ENCODE measurements at places on chromosomes 6 and 20.

GRCh38 chr20:34515484-34516246 lies 557 bp upstream of the DYNLRB1 start:
- peak; percentile 63 for DNase-seq

DNA sequence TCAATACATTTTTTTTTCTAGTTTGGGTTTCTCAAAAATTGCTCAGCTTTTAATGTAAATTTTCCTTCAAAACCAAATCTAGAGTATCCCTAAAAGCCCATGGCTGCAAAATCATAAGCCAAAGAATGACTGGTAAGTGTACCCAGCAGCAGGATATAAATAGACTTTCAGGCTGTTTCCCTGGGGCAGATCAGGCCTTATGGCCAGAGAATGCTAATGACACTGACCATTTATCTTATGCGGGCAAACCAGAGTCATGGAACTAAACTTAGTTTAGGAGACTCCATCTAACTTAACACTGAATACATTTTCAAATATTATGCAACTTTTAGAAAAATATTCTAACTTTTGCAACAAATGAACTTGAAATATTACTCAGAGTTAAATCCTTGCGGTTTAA lies 7.4 kb downstream of the OSER1 start:
- DNase-seq = no peak

DNA sequence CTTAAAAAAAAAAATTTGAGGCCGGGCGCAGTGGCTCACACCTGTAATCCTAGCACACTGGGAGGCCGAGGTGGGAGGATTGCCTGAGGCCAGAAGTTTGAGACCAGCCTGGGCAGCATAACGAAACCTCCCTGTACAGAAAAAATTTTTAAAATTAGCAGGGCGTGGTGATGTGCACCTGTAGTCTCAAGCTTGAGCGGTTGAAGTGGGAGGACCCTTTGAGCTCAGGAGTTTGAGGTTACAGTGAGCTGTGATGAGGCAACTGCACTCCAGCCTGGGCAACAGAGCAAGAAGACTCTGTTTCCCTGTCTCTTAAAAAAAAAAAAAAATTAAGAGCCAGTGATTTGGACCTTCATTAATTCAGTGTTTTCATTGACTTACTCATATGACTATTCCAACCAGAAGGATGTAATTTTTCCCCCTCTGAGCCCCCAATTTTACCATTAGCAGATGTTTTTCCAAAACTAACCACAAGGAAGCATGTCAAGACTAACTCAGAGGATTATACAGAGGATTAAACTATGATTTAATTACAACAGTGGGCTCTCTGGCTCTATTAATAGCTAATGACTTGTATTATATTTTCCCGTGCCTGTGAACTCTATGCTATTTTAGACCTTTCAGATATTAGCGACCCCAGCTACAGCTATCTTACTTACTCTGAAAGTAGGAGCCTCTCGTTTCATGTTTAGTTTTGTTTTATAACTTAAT lies 75.1 kb downstream of the ARID1B start:
- DNase-seq = no peak

DNA sequence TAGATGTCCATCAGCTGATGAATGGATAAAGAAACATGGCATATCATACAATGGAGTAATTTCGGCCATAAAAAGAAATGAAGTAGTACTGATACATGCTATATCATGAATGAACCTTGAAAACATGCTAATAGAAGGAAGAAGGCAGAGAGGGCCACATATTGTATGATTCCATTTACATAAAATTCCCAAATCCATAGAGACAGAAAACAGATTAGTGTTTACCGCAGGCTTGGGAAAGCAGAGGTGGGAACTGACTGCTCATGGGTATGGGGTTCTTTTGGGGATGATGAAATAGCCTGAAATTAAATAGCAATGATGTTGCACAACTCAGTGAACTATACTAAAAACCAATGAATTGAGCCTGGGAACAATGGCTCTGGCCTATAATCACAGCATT lies 58.3 kb downstream of the SERAC1 start:
- no peak for DNase-seq

- no peak for DNase-seq
Measured at GRCh38 chr6:29489286-29489685, 1.5 kb upstream of the MAS1L start.

GRCh38 chr6:12903246-12903645 lies 186.7 kb downstream of the PHACTR1 start:
- DNase-seq = no peak

GRCh38 chr6:92864966-92865555 lies 554.3 kb downstream of the EPHA7 start:
- DNase-seq = no peak

- DNase-seq = no peak
Measured at GRCh38 chr6:48766349-48766748, 655.4 kb upstream of the PTCHD4 start.

- no peak for DNase-seq
Measured at GRCh38 chr20:41054070-41054846, 25.6 kb downstream of the TOP1 start.

DNA sequence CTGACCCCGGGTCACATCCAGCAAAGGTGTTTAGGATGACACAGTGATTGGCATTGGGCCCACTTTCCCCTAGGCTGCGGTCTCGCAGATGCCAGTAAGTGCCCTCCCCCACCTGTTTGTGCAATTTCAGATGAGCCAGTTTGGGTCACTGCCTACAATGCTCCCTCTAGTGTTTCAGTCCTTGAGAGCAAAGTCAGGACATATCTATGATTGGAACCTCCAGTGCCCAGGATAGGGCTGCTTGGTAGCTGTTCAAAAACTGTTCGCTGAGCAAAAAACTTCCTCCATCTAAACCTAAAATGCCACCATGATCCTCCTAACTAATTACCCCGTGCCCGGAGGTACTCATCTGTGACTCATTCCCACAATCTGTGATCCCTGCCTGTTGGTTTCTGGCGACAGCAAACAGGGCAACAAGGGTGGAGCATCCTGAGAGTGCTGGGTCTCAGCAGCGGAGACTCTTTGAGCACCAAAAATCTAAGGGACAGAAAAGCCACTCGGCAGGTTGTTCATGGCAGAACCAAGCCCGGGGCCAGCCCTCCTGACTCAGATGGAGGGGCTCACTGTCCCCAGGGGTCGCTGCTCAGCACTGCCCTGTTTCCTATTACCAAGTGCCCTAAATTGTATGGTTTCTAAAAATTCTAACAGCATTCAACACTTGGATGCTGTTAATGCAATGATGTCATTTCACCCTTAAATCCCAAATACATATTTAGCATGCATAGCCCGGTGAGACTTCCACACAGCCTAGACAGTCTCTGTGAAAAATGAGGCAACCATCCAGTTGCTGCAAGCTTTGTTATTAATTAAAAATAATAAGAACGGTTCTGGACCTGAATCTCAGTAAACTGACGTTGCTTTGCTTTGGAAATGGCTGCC lies 5.0 kb downstream of the VSX1 start:
- DNase-seq = peak; percentile 57

DNA sequence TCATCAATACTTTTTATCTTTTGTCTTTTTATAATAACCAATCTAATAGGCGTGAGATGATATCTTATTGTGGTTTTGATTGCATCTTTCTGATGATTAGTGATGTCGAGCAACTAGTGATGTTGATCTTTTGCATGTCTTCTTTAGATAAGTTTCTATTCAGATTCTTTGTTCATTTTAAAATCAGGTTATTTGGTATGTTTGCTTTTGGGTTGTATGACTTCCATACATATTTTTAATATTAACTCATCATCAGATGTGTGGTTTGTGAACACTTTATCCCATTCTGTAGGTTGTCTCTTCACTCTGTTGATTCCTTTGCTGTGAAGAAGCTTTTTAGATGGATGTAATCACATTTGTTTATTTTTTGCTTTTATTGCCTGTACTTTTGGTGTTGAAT lies 295.8 kb downstream of the BCKDHB start:
- DNase-seq = no peak

DNA sequence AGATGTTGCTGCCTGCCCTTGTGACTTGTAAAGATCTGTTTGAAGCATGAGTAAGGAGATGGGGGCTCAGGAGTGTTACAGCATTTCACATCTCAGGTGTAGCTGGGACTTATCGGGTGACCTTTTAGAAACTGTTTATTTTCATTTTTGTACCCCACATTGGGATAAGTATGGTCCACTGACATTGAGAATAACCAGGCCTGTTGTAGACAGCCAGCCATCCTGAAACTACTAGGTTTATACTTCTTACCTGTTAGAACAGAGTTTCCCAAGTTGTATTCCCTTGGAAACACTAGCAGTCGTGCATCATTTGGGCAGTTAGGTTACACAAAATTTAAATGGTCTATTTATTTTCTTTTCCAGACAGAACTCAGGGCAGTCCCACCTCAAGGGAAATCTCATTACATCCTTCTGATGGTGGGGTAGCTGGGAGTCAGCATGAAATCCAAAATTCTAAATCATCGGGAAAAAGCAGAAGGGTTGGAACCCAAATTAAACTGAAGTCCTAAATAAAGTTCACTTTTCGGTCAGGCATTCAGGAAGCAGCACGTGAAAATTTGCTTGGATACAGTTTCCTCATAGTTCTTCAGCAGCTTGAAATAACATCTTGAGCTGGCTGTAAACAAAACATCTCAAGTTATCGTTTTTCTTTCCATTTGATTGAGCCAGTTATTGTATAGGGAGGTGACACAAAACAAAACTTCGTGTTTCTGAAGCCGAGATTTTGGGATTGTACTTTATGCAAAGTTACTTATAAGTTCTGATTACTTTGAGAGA lies 30.5 kb downstream of the FOXO3 start:
- DNase-seq = no peak

GRCh38 chr20:17525650-17526049 lies 5.5 kb downstream of the BFSP1 start:
- DNase-seq = no peak

DNA sequence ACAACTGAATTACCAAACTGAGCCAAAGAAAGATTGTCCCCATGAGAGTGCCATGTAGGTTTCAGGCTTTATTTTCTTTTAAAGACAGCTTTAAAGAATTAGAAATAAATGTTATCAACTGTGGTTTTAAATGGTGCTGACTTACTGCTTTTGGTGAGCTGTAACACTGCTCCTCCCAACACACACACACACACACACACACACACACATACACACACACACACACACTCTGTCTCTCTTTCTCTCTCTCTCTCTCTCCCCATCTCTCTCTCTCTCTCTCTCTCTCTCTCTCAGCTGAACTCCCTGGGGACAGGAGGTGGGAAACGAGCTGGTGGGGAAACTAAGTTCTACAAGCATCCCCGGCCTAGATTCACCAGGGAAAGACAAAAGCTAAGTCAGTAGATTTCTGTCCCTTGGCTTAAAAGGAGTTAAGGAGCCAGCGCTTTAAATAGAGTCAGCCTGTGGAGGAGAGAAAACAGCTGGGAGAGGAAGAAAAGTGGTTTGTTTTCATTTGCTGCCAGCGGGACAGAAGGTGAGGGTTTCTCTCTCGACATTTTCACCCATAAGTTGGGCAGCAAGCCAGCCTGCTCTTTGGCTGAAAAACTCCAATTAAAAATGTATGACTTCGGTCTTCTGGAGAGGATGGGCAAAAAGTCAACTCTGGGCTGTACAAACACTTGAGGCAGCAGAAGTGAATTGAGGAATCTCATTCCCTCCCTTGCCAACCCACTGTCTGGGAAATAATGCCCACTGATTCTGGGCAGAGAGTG lies 27.4 kb downstream of the CBLN4 start:
- no peak for DNase-seq

- DNase-seq = no peak
Measured at GRCh38 chr6:90319979-90320685, 23.5 kb upstream of the BACH2 start.

DNA sequence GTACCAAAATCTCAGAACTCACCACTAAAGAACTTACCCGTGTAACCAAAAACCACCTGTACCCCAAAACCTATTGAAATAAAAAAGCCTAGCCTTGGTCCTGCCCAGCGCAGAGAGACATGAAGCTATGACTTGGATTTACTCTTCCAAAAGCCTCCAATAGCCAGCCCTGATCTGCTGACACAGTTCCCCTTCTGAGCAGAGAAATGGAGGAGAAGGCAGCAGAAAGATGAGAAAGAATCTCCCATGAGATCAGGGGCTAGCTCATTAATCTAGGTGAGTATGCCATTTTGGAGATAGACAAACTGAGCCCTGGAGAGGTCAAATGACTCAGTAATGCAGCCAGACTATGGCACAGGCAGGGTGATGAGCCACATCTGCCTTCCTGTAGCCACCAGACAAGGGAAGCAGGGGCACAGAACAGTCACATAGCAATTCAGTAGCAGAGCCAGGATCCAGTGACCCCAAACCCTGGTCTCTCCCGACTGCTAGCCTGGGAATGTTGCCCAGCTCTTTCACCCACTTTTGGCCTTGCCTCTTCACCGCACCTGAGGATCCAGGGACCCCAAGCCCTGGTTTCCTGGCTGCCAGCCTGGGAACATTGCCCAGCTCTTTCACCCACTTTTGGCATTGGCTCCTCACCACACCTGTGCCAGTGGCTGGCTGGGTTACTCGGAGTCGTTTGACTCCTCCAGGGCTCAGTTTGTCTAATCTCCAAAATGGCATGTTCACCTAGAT lies 7.2 kb upstream of the SDCBP2 start:
- DNase-seq = no peak

GRCh38 chr6:129684323-129684884 lies 25.6 kb downstream of the ARHGAP18 start:
- DNase-seq = no peak

GRCh38 chr6:36914227-36914794 lies 28.6 kb downstream of the C6orf89 start:
- no peak for DNase-seq

- no peak for DNase-seq
Measured at GRCh38 chr6:34484391-34484790, 18.5 kb downstream of the PACSIN1 start.

GRCh38 chr6:36727505-36728021 lies 29.9 kb downstream of the RAB44 start:
- no peak for DNase-seq

DNA sequence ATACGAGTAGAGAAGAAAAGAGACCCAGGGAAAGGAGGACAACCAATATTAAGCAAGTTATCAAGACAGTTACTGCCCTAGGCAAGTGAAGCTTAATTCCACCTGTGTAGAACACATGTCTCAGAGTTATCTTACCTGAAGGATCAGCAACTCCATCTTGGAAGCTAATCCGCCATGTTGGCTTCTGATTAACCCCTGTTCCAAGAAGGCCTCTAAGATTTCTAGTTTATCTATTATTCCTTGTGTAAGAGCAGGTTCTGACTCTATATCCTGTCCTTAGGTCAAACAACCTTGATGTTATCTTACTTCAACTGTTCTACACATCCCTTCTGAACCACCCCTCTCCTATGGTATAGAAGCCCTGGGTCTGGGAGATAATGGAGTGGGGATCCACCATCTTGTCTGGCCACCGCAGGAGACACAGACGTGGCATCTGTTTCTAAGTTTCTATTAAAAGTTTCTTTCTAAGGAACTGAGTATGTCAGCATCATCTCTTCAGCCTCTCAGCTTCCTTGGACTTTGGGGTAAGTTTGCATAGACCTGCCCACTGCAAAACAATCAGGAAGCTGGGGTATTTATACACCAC lies 27.7 kb upstream of the PTPN1 start:
- no peak for DNase-seq

Data from psoas muscle (tissue), 8 donors.